Astrocyte of the spinal cord (primary cell): ENCODE measurements at places on chromosomes 2 and 18.
A peak's percentile ranks its signal among the peaks of the same experiment; 100 is the strongest.

DNA sequence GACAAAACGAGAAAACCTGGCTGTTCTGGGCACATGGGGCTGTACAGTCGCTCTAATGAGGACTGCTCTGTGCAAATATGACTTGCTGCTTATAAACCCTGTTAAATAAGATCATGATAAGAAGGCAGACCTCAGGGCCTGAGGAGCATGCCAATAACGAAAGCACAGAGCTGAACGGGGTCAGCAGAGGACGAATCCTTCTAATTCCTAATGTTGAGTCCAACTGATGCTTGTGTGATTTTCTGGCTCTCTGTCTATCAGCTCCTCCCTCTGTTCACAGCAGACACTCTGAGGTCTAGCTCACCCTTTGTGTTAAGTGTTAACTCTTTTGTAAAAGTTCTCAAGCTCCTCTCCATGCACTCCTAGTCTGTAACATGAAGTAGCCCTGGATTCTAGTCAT, 167.2 kb upstream of the REV1 start:
- peak; percentile 25 for DNase-seq

DNA sequence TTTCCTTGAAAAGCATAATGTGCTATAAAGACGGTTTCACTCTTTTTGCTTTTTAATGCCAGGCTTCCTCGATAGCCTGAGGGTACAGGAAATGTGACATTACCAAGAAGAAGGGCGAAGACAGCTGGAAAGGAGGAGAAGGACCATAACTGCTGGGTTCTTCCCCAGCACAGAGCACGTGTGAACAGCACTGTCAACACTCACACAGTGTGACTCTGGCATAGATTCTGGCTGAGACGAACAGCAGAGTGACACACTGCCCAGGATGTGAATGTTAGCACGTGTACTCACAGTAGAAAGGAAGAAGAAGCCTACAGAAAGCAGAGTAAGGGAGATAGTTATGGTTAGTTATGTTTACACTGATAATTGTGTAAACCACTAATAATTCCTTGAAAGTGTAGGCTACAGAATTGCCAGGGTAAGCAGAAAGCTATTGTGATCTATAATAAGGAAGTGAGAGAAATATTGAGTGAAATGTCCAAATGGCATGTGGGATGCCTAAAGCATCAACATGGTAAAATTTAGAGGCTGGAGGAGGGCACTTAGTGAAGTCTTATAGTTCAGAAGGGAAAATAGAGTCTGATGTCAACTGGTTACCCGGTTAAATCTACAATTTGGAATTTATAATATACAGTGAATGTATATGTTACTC, 198.2 kb downstream of the DLGAP1 start:
- no peak for DNase-seq

- no peak for DNase-seq
Measured at GRCh38 chr2:51068237-51068636, 36.3 kb upstream of the NRXN1 start.

DNA sequence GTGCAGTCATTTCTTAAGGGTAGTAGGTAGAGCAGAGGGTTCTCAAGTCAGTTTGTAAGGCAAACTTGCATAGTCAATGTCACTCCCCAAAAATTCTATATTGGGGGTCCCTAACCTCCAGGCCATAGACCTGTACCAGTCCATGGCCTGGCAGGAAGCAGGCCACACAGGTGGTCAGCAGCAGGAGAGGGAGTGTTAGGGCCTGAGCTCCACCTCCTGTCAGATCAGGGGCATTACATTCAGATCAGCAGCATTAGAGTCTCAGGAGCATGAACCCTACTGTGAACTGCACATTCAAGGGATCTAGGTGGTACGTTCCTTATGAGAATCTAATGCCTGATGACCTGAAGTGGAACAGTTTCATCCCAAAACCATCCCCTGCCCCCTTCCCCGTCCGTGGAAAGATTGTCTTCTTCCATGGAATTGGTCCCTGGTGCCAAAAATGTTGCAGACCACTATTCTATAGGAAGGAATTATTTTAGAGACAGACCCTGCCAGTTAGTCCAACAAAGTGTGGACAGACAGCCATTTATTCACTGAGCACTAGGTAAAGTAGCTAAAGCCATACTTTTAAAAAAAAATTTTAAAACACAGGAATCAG, 6.7 kb downstream of the COA5 start:
- DNase-seq = peak; percentile 46

- DNase-seq = no peak
Measured at GRCh38 chr2:32804205-32804604, 142.5 kb upstream of the LTBP1 start.

- no peak for DNase-seq
Measured at GRCh38 chr2:215942194-215942593, 71.2 kb downstream of the MREG start.

DNA sequence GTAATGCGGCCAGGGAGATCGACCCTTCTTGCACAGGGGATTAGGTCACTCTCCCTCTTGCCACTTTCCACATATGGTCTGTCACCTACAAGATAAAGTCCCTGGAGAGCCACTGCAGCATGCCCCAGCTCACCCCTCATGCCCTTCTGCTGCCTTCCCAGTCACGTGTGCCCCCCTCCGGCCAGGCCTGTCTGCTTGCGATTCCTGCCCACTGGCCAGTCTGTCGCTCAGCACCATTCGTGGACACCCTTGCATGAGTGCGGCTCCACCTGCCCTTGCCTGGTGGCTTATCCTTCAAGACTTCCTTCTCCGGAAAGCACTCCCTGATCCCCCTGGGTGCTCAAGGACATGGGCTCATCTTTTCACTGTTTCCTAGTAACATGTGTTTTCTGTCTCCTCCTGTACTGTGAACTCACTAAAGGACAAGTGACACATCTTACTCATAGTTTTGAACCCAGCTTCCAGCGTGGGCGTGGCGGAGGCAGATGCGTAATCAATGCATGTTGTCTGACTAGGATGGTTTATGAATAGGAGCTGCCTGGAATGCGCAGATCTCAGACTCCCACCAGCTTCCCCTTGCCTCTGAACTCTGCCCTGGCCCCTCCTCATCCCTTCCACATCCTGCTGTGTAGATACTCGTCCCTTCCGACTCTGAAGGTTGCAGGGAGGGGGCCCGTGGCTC, 7.8 kb upstream of the NT5DC4 start:
- DNase-seq = peak; percentile 60

DNA sequence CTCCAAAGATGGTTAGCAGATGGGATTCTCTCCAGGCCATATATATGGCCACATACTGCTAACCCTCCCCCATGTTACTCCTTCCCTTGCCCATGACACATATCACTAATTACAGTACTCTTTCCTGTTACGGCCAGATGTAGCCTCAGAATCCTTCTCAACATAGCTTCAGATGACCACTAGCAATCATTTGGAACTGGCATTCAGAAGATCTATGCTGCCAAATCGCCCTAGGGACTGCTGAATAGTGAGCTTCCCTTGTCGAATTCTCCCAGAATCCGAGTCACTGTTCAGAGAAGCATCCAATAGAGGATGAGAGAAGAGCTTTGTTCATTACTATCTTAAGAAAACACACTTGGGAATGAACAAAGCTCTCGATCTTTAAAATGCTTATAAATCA, 121.2 kb upstream of the TANK start:
- no peak for DNase-seq

DNA sequence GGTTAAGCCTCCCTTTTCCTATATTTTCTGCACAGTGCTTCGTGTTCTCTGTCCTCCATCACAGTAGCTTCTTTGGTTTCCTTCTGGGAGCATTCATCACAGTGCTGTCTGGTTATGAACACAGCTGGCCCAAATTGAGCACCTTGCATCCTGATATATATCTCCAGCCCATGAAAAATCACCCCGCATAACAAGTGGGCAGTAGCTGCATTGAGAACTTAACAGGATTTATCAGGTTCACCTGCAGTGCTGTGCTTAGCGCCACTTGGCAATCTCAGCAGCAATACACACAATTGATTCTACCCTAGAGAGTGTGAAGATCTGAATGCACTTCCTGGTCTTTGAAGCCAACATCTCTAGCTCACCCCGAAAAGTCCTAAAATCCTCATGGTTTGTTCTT, 408.0 kb downstream of the RNF144A start:
- DNase-seq = no peak

- no peak for DNase-seq
Measured at GRCh38 chr2:70475266-70475665, 78.4 kb downstream of the TGFA start.

GRCh38 chr2:233059797-233060500, at the start of gene INPP5D:
Gene INPP5D, plus strand, starts transcription at chr2:233060342. Its CDS starts 137 bp downstream, at chr2:233060479.
- DNase-seq = no peak

DNA sequence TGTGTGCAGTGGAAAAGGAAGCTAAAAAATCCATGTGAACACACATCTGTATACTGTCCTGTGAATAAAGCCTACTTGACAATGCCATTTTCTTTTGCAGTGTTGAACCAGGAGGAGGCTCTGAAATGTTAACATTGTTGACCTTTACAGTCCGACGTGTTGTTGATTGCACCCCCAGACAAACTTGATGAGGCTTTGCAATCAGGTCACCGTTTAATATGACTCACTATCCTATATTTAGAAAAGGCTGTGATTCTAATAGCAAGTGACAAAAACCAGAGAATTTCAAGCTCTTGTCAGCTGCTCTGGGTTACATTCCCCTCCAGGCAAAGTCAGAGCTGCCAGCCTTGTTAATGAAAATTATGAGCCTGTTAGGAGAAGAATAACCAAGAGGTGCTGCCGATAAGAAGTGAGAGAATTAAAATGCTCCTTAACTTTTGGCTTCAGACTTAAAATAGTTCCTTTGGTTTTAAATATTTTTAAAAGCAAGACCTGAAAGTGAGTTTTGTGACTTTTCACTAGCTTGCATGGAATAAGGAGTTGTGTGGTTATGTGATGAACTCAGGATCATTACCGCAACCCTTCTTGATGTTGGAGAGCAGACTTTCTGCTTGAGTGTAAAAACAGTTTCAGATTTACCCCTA, 162.1 kb downstream of the QPCT start:
- DNase-seq = peak; percentile 12

GRCh38 chr2:187541086-187542085, 12.8 kb downstream of the TFPI start:
- peak; percentile 95 for DNase-seq

DNA sequence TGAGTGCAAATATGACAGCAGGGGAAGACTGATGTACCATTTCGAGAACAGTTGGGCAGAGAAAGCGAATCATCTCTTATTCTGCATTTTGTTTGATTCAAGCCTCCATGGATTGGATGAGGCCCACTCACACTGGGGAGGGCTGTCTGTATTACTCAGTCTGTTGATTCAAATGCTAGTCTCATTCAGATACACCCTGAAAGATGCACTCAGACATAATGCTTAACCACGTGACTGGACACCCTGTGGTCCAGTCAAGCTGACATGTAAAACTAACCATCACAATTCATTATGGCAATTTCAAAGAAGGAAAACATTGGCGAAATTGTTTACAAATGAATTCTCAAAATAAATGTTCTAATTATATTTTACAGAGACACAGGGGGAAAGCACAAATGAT, 1210.2 kb downstream of the DPP10 start:
- no peak for DNase-seq

GRCh38 chr2:81734981-81735380, 1430.4 kb upstream of the LRRTM1 start:
- DNase-seq = no peak

- no peak for DNase-seq
Measured at GRCh38 chr18:48191494-48191893, 217.7 kb downstream of the ZBTB7C start.

- no peak for DNase-seq
Measured at GRCh38 chr2:101806701-101807100, 109.2 kb downstream of the MAP4K4 start.

DNA sequence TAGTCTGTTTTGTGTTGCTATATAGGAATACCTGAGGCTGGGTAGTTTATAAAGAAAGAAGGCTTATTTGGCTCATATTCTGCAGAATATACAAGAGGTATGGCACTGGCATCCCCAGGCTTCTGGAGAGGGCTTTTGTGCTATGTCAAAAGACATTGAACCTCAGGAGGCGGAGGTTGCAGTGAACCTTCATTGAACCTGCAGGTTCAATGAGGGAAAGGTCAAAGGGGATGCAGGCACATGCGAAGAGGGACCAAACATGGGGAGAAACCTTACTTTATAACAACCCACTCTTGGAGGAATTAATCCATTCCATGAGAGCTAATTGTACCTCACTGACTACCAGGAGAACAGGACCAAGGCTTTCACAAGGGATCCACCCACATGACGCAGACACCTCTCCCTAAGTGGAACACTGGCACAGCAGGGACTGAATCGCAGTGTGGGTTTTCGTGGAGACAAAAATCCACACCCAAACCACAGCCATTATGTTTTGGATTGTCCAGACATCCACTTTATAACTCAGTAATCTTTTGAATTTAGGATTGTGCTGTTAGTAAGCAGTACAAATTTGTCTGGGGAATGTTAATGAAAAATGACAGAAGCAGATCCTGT, 4.1 kb upstream of the SERPINB8 start:
- peak; percentile 33 for DNase-seq

- DNase-seq = no peak
Measured at GRCh38 chr2:107340955-107341354, 455.0 kb upstream of the ST6GAL2 start.

DNA sequence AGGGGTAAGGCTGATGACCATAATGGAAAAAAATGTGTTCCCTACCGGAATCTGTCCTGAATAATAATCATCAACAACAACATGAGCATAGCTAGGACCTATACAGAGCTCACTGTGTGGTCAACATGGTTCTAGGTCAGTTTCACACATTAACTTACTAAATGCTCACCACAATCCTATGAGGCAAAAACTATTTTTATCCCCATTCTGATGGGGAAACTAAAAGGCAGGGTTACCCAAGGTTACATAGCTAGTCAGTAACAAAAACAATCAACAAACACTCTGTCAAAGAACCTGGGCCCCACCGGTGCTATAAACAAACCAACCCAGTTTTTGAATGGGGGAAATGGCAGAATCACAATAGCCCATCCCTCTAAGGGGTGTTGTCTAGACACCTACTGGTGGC, 40.1 kb downstream of the AOX1 start:
- DNase-seq = no peak

GRCh38 chr2:98026927-98027522, 31.3 kb upstream of the TMEM131 start:
- no peak for DNase-seq
